NCI-H1417 treated with DMSO at 0.1 percent for 48 hours (cell line): ENCODE measurements at places on chromosomes 1 and 21.

DNA sequence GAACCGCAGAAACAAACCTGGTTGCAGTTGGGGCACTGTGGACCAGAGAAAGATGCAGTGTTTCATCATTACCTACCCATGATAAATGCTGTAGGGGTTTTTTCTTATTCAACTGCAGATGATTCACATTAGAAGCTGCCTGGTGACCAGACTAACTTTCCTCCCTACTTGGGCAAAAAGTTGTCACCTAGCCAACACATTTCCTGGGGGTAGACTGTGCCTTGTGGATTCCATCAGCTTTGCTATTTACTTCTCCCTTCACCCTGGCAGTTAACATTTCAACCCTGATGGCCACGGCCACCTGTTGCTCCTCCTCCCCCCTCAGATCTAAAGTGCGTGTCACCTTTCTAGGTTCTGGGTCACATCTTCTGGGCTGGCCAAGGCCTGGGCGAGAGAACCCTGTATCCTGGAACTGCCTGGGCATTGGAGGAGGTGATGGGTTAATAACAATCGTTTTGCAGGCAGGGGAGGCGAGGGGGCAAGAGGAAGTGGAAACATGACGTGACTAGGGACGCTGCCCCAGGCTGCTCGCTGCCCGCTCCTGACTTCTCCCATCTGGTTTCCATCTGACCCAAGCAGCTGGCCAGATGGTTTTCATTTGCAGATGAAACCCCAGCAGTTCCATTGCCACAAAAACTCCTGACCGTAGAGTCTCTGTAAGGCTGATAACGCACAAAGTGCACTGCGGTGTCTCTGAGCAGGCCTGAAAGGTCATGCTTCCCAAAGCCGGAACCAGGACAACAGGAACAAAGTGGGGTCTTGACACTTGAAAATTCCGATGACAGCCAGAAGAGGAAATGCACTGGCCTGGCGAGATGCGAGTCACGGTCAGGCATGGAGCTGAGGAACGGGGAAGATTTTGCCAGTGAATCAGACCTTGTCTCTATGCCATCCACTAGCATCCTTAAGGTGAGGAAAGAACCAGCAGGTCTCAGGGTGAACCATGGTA is 36.6 kb downstream of the CAPZB start:
- no peak for DNase-seq

DNA sequence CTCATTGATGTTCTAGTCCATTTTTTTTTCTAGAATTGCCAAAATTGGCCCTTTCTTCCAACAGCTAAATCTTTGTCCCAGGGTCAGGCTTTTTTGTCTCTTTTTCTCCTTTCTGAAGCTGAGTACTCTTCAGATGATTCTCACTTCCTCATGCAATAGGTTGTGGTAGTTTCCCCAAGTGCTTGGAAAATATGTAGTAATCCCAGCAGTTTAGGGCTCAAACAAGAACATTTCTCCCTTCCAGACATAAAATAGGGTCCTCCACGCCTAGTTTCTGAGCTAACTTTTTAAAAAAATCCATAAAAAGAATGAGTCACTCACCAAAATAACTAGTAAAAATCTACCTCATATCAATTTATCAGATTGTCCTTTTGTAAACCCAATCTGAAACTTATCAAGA is 10.0 kb upstream of the MCOLN3 start:
- no peak for DNase-seq

GRCh38 chr1:96233422-96233821 is 488.2 kb upstream of the PTBP2 start:
- DNase-seq, result no peak

GRCh38 chr1:35575416-35575958 is 2.4 kb downstream of the TFAP2E start:
- no peak for DNase-seq

- no peak for DNase-seq
These were observed 43.7 kb downstream of the SYT6 start for GRCh38 chr1:114109981-114110380.

DNA sequence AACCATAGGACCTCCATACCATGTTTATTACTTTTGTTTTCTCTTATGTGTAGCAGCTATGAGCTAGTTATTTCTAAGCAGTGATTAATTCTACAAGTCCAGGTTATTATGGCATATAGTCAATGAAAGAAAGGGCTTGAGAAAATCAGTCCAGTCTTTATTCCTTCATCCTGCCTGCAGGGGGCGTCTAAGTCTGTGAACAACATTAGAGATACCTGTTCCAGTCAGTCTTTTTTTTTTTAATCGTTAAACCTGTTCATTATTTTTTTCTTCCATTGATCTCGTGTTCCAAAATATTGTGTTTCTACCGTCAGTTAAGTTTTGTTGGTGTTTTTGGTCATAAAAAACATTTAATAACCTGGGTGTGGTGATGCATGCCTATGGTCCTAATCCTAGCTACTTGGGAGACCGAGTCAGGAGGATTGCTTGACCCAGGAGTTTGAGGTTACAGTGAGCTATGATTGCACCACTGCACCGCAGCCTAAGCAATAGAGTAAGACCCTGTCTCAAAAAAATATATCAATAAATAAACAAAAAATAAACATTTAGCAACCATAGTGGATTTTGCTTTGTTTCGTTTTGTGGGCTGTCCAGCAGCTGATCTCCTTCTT is 29.4 kb upstream of the CD2 start:
- DNase-seq, result peak; percentile 30

GRCh38 chr1:38284953-38285352 is 238.4 kb upstream of the POU3F1 start:
- no peak for DNase-seq

DNA sequence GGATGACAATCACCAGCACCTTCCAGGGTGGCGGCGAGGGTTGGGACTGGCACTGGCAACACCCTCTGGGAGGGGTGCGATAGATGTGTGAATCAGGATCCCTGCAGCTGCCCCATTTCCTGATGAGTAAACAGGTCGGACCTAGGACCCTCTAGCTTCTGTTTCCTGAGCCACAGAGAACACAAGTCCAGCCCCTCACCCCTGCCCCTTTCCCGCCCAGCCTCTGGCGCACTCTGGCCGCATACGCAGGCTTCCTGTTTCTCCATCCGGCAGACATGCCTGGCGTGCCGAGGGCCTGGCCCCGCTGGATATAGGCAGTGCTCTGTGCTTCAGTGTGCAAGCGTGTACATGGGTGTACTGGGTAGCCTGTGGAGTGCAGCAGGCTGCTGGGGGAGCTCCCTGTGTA is 4.6 kb downstream of the PEAR1 start:
- DNase-seq, result no peak

- no peak for DNase-seq
These were observed 2.8 kb upstream of the TTC22 start for GRCh38 chr1:54803761-54804470.

DNA sequence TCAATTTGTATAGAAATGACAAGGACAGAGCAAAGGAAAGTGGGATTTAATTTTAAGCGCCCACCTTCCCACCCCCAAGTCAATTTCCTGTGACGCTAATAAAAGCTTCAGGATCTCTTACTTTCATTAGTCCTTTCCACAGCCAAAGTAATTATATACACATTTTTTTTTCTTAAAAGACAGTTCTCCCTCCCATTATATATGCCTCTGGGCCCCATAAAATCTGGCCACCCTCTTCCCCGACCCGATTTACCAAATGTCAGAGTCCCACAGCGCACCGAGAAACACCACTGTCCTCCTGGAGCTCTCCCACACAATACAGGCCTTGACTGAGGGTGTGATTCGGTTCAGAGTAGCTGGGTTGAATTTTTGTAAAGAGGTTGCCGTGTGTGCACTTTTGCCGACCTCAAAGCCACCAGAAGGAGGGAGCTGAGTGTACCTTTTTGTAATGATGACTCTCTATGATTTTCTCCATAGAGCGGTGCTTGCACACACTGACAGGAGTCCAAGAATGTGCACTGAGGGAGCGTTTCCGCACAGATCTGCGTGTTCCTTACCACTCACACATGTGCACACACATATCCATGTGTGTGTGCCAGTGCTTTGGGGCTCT is 26.2 kb upstream of the IL10 start:
- DNase-seq, result no peak
